Stimulated activated CD8-positive, alpha-beta memory T cell treated with anti-CD3 and anti-CD28 coated beads, Interleukin-12 subunit alpha, Interleukin-12 subunit beta, amount 100 ng/mL, for 4 hours (primary cell): ENCODE measurements at places on chromosomes 2 and 18.

DNA sequence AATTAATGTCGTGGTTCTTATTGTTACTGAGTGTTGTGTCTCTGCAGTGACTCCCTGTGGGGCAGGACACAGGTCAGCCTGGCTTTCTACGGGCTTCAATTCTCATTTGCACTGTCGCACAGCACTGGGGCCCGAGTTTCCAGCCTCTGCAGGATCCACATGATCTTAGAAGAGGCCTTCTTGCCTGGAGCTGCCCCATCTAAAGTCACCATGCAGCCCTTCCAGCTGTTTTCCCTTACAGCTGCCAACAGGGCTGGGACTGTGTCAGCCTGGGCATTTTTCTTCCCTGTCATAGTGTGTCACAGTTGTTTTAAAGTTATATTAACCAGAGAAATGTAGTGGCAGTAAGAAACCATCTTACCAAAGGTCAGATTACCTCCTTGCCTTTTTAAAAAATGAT, 27.0 kb downstream of the FHL2 start:
- no peak for DNase-seq

DNA sequence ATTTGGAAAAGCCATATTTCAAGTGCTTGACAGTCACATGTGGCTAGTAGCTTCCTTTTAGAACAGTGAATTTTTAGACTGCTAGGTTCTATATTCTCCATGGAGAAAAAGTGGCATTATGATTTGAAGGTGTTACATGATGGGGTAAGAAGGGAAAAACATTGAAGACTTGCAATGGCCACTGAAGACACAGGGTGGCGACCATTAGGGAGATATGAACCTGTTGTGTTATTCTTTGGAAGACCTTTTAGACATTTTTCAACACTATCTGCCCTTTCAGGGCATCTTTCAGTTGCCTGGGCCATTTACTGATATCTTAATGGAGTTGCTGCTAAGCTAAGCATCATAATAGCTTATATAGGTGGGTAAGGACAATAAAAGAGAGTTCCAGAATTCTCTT, 1387.2 kb downstream of the SUCLG1 start:
- no peak for DNase-seq

GRCh38 chr2:86512034-86512433, 51.2 kb downstream of the CHMP3 start:
- DNase-seq = no peak

- DNase-seq = no peak
Measured at GRCh38 chr2:188316791-188317423, 25.2 kb downstream of the GULP1 start.

DNA sequence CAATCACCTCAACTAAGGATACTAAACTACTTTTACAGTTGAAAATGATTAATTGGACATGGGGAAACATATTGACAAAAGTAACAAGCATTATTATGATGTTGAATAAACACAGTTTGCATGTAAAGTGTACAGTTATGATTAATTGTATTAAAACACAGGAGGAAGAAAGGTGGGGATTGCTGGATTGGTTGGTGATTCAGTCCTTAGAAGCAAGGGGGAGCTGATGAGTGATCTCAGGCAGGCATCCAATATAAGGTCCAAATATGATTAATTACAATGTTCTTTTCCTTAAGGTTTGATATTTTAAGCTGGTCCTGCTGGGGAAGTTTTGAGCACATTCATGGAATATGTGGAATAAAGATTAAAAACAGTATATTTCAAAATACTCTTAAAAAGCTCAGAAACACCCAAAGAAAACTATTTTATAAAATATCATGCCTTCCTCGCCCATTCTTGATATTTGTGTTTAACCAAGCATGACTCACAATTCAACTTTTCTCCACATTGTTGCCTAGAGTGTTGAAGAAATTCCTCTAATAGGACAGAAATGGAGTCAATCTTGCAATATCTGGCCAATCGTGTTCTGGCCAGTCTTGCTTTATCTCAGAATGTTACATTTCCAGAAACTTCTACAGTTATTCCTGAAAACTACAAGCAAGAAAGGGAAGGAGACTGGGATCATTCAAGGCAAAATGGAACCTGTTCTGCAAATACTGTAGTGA, 268.2 kb downstream of the RPIA start:
- DNase-seq = no peak

- no peak for DNase-seq
Measured at GRCh38 chr2:23871206-23871605, 55.7 kb downstream of the ATAD2B start.

DNA sequence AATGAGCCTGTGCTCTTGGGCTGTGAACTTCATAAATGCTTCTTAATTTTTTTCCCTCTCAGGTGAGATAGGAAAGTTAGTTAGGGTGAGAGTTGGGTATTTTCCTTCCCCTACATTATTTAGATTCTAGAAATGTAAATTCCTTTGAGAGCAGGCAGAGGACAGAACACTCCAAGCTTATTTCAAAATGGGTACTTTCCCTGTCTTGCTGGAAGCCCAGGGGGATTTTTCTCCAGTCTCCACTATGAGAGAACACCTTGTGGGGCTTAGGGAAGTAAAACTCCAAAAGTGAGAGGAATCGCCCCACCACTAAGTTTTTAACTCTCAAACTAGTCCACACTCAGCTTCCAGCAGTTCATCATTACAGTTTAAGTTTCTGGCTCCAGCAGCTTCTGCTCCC, 253.2 kb upstream of the CTAGE1 start:
- no peak for DNase-seq

DNA sequence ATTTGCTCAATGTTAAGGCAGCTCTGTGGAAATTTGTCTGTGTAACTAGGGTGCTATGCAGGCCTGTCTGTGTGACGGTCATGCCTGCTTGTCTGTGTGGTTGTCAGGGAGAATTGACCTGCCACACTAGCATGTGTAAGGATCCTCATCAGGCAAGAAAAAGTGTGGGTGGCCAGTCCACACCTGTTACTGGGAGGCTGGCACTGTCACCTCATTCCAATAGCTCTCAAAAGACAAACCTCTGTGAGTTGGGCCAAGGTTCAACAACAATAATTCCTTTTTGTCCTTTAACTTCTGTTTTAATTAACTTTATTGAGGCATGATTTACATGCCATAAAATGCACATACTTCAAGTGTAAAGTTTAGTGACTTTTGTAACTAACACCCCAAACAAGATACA, 4.2 kb upstream of the MARCO start:
- no peak for DNase-seq

DNA sequence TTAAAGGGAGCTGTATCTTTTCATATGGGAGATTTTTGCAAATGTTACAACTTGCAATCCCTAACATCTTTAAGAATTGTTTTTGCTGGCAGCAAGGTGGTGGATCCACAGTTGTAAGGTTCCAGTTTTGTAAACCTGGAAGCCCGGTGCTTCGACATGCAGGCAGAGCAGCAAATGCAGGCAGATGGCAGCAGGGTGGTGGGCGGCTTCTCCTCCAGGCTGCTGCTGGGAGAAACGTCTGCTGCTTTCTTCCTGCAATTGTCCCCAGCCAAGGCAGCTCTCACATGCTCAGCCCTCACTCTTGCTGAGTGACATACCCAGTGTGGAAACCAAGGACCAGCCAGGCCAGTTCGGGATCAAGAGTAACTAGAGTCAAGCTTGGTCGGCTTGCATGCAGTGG, 166.0 kb downstream of the SEPTIN10 start:
- DNase-seq = no peak

DNA sequence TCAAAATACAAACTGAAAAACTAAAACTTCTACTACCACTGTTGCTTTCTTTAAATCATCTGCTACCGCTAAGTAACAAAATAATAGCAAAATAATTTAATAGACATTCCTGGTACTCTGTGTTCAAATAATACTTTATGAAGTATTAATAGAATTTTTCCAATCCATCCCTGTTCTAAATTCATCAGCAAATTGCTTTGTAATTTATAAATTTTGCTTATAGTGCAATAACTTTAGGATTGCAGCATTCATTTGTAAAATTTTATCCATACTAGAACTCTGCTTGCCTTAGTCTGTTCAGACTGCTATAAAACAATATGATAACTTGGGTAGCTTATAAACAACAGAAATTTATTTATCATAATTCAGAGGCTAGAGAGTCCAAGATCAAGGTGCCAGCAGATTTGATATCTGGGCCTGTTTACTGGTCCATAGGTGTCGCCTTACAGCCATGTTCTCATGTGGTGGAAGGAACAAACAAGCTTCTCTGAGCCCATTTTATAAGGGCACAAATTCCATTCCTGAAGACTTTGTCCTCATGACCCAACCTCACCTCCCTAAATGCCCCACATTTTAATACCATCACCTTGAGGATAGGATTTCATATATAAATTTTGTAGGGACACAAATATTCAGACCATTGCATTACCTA, 415.1 kb upstream of the MAP2 start:
- no peak for DNase-seq
